ENCODE measurements at places on chromosomes 4 and X.
A peak's percentile ranks its signal among the peaks of the same experiment; 100 is the strongest.

- no peak for DNase-seq
- H3K27me3 ChIP-seq: no peaks in the 10 kb centered on the region
These were observed 83.3 kb upstream of the ANXA3 start for GRCh38 chr4:78468272-78468671.

GRCh38 chrX:115650916-115651315 lies 89.9 kb downstream of the PLS3 start:
- peaks cover 44% of the 10 kb centered on the region for H3K4me1 ChIP-seq
- H3K27ac ChIP-seq: peak overlapping the region; percentile 97
- peak overlapping the region; percentile 8 for H3K4me3 ChIP-seq
- DNase-seq: no peak
- peaks cover 48% of the 10 kb centered on the region for H3K36me3 ChIP-seq

DNA sequence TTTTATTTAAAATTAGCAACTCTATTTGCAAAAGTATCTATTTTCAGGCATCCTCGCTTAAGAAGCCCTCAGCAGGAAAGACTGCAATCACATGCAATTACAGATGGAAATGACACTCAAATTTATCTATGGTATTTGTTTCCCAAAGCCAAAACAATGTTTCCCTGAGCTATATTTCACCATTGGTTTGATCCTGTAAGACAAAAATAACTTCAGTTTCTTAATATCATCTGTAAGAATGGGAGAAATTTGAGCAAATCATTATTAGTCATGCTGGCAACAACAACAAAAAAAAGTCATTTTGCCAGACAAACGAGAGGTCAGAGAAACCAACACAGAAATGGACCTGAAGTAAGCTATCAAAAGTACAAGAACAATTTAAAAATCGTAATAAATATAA lies 204.1 kb downstream of the NR3C2 start:
- no peaks in the 10 kb centered on the region for H3K4me1 ChIP-seq
- DNase-seq: no peak
- no peak overlapping the region for H3K4me3 ChIP-seq
- peaks cover 16% of the 10 kb centered on the region for H3K27me3 ChIP-seq

DNA sequence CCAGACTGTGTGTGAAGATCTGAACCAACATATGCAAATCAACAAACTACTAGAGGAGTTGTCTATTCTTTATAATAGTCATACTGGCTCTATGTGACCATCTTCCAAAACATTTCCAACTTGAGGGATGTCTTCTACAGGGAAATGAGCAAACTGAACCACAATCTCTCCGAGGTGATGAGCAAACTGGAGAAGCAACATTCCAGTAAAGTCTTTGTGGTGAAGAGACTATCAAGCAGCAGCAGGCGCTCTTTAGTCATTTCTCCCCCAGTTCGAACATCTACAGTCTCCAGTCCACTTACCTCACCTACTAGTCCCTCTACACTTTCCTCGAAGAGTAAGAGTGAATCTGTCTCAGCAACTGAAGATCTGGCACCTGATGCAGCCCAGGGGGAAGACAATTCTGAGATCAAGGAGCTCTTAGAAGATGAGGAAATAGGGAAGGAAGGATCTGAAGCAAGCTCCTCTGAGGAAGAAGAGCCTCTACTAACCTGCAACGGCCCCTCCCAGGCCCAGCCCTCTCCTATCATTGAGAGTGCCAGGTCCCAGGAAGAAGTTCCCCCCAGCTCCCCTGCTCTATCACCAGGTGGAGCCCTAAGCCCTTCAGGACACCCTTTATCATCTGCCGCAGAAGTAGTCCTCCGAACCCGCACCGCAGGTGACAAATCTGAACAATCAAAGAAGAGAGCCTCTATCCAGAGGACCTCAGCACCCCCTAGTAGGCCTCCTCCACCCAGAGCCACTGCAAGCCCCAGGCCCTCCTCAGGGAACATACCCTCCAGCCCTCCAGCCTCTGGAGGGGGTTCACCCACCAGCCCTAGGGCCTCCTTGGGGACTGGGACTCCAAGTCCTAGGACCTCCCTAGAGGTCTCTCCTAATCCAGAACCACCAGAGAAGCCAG lies 98.1 kb downstream of the HNRNPD start:
- no peak for DNase-seq
- H3K4me3 ChIP-seq: no peak overlapping the region
- no peaks in the 10 kb centered on the region for H3K4me1 ChIP-seq
- no peak overlapping the region for H3K27ac ChIP-seq
- no peaks in the 10 kb centered on the region for H3K36me3 ChIP-seq
- peaks cover 62% of the 10 kb centered on the region for H3K27me3 ChIP-seq

Measured in chondrocyte (in vitro differentiated cells).